ENCODE measurements at places on chromosomes 16 and 17.

- DNase-seq, result no peak
Measured at GRCh38 chr16:12793865-12794240, 9.8 kb downstream of the CPPED1 start.

- no peak for DNase-seq
Measured at GRCh38 chr16:24534620-24535019, 4.7 kb upstream of the RBBP6 start.

GRCh38 chr17:1779571-1780131 lies 17.8 kb downstream of the SERPINF1 start:
- no peak for DNase-seq

DNA sequence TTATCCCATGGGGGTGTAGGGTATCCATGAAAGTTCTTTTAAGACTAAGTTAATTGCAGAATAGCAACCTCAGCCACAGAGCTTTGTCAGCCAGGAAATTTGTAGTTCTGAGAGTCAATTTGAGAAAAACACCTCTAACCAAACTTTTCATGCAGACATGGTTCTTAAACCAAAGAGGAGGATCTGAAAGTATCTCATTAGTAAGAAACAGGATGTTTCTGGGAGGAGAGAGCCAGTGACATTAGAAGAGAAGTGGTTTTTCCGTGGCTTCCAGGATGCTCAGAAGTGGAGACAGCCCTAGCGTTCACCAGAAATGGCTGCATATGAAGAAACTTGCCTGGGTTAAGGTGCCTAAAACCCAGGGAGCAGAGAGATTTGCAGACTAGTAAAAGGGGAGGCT lies 7.9 kb downstream of the GNAO1 start:
- no peak for DNase-seq

DNA sequence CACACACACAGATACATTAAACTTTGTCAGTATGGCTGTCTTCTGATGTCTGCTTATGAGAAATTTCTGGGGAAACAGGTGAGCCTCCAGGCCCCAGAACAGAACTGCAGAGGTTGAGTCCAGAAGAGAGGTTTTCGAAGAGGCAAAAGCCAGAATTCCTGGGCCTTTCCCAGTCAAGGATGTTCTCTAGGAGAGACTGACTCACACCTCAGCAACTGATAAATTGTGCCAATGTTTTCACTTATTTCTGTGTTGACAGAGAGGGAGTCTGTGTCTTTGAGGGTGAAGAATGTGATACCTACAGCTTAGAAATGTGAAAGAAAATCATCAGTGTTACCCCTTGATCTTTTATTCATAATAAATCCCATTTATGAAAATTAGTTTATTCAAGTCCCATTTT lies 30.3 kb downstream of the LDHD start:
- no peak for DNase-seq

DNA sequence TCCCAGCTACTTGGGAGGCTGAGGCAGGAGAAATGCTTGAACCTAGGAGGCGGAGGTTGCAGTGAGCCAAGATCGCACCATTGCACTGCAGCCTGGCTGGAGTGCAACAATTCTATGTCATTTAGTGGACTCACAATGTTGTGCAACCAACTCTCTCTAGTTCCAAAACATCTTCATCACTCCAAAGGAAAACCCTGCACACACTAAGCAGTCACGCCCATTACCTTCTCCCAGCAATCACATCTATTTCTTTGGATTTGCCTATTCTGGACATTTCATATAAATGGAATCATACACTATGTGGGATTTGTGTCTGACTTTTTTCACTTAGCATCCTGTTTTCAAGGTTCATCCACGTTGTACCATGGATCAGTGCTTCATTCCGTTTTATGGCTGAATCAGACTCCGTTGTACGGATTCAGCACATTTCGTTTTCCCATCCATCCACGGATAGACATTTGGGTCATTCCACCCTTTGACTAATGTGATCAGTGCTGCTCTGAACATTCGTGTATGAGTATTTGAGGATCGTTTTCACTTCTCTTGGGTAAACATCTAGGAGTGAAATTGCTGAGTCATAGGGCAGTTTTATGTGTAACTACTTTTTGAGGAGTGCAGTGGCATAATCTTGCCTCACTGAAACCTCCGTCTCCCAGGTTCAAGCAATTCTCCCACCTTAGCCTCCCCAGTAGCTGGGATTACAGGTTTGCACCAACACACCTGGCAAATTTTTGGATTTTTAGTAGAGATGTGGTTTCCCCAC lies 45.4 kb upstream of the EMP2 start:
- no peak for DNase-seq

DNA sequence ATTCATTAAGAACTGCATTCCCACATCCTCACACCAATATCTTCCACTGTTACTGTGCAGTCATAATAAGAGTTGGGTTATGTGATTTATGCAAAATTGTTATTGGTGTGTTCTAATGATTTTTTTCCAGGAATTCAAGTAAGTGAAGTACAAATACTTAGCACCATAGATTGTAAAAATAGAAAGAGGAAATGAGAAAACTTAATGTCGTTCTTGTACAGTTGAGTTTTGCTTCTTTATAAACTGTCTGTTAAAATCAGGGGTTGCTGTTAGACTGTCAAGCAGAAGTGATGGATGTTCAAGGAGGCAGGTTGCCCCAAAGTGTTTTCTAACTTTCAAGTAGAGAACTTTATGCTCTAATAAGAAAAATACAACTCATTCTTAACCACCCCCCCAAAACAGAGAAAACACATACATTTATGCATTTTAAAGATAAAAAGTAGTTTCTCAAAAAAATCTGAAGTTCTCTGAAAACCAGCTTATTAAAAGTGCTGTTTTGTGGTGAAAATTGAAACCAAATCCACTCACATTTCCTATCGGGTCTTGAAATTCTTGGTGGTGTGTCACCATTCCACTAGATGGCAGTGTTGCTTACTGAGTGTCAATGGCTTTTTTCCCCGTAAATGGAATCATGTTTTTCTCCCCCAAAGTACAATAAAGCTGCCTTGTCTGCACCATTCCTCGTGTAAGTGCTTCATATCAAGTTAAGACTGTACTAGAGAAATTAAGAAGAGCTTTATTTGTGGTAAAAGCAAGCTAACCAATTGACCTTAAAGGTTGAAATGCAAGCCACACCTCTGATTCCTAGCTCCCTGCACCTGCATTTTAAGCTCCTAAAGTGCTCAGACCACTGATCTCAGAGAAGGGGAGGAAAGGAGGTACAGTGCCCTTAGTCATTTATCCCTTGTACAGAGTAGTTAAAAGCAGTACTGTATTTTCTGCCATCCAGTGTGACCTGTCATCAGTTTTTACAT lies 4.7 kb upstream of the IGSF6 start:
- peak; percentile 83 for DNase-seq

DNA sequence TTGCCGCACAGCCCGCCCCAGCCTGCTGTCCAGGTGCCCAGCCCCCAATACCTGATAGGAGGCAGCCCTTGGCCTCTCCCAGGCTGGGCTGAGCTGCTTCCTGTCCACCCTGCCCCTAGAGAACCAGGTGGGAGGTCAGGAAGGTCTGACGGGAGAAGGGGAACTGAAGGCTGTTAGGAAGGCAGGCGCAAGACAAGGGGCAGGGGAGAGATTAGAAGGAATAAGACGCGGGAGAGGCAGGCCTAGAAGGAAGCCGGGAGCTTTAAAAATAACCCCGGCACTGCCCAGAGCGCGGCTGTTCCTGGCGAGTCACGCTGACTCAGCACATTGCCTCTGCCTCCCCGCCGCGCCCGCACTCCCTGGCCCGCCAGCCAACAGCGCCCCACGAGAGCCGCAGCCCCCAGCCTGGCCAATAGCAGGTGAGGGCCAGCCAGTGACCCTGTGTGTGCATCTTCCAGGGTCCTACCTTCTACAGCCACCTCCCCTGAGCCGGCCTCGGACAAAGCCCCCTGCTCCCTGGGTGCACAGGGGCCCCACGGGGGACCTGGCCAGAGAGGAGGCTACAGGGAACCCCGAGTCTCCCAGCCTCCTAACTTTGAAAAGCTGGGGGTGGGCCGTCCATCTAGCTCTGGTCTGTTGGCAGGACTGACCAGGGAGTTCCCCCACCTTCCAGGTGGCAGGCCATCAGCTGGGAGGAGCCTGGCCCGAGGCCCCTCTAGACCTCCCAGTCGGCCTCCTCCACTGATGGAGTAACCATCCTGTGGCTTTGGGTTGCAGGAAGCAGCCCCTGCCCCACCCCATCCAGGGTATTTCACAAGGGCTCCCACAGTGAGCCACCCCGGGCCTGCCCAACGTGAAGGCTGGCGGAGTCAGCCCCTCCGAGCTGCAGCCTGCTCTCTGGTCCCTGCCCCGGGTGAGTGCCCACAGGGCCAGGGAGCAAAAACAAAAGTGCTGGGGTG lies 4.0 kb downstream of the MAFG start:
- DNase-seq, result no peak

DNA sequence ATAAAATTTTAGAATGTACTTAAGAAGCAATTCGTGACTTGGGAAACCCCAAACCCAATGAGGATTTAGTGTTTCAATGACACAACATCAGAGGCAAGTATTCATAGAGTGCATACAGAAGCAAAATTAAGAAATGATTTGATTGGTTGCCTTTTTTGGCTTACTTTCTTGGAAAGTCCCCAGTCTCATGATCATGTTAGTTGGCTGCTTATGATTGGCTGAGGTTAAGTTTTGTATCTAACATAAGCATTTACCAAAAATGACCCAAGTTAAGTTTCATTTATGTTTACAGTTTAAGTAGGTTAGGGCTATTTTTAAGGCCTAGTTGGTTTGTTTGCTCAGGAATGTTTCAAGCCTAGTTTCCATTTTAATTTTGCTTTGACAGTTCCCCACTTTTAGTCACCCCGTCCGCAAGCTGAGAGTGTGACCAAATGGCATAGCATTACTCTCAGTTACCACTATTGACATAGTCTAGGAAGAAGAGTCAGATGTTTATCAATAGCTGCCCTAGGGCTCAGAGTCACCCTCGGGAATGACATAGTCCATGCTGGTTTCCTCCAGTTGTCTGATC lies 36.2 kb downstream of the DGKE start:
- DNase-seq, result no peak

DNA sequence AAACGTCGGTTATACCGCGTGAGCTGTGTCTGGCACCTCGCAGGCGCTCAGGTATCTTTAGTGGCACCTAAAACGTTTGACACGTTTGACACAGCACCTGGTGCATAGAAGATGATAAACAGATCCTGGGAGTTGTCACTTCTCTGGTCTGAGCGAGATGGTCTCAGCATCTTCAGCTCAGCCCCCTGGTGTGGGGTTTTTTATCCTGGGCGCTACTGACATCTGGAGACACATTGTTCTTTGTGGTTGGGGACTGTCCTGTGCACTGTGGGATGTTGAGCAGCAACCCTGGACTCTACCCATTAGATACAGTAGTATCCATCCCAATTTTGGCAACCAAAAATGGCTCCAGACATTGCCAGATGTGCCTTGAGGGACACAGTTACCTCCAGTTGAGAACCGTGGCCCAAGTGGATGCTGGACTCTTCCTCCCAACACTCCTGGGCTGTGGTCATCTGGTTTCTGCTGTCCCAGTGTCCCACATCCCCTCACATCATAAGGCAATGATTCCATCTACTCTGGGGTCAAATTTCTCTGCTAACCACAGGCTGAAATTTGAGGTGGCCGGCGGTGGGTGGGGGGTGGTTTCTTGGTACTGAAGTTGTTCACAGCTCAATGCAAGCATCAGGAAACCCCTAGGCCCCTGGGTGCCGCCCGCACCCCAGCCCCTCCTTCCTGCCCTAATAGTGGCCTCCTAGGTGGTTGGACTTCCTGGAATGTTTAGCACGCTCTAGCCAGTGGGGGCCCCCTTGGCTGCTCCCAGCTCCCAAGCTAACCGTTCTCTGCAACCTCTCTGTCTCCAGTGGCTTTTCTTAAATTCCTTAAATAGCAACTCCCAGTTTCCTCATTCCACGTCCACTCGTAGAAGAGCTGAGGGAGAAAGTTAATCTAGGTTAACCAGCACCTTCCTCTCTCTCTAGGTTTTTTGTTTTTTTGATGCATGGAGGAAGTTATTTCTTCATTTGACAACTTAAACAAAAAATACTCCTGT lies 124.8 kb downstream of the ABCC1 start:
- no peak for DNase-seq

GRCh38 chr16:3577302-3577752 lies at the start of gene NLRC3:
NLRC3 (minus strand) TSS chr16:3577403; CDS start chr16:3565036, 12,367 bp downstream.
- no peak for DNase-seq

- no peak for DNase-seq
Measured at GRCh38 chr17:40093580-40094201, 6.7 kb downstream of the NR1D1 start.

DNA sequence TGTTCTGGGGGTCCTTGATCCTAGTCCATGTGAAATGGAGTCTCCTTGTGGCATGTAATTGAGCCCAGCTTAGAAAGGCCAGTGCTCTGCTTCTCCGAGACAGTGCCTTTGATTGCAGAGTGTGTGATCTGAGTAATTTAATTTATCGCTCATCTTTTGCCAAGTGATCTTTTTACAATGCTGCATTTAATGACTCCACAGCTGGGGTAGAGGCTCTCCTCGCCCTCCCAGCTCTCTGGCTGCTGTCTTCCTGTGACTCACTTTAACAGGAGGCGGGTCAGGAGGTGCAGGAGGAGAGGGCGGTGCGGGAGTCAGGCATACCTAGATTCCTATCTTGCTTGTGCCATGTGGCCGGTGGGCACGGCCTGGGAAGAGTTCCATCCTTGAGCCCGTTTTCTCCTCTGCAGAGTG lies 113.4 kb upstream of the FOXF1 start:
- no peak for DNase-seq

DNA sequence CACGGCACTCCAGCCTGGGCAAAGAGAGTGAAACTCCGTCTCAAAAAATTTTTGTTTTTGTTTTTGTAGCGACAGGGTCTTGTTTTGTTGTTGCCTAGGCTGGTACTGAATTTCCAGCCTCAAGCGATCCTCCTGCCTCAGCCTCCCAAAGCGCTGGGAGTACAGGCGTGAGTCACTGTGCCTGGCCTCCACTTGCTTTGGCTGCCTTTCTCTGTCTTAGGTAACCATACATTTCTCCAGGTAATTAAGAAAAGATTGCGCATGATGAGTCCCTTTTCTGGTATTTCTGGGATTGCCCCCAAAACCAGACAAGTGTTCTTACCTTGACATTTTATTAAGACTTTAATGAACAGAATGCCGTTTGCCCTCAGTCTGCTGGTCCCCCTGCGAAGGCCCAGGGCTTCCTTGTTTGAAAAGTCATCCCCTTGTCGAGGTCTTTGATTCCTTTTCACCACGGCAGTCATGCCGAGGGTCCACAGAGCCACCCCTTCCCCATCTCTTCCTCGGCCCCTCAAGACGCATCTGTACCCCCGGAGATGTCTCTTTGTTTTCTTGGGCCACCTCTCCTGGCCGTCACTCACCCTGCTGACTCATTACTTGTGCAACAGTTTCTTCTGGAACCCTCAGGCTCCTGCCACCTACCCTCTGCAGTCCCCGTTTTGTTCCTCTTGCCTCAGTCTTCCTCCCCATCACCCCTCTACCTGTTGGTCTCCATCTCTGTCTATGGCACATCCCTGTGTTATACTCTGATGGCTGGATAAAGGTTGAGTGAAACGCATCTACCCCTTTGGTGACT lies 151.0 kb downstream of the SEC14L1 start:
- no peak for DNase-seq
